Non-pigmented ciliary epithelial cell (primary cell): ENCODE measurements at places on chromosomes 7 and 10.

GRCh38 chr10:49746626-49747302 is 15.4 kb downstream of the OGDHL start:
- DNase-seq, result no peak

DNA sequence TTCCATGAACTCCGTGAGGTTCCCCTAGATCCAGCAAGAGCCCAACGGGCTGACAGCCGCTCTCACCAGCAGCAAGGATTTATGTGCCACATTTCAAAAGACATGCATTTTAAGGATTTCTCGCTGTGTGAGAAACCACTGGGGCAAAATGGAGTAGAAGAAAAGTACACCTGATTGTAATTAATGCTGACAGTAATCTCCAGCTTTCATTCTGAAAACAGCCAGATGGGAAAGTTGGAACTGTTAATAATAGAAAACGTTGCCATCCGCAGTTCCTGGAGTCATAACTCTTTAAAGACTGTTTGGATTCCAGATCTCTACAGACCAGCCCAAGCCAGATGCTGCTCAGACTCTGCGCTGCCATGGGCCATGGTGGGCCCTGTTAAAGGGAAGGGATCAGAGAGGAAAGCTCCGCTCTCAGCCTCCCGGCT is 216.9 kb upstream of the GLI3 start:
- no peak for DNase-seq

- DNase-seq, result no peak
Observed at GRCh38 chr10:63549810-63550209, 28.6 kb downstream of the REEP3 start.

DNA sequence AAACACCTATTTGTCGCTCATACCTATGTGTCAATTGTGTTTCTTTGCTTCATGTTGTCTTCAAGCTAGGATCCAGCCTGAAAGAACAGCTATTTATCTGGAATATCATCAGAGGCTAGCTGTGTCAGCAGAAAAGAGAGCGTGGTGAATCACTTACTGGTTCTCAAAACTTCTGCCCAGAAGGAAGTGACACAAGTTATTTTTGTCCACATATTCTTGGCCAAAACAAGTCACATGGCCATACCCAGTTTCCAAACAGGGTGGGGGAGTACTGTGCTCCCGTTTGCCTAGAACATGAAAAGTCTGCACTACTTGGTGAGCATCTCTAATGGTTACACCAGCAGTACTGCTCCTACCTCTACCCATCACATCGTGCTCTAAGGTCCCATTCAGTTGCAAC is 160.9 kb upstream of the CSTF2T start:
- DNase-seq, result peak; percentile 13

DNA sequence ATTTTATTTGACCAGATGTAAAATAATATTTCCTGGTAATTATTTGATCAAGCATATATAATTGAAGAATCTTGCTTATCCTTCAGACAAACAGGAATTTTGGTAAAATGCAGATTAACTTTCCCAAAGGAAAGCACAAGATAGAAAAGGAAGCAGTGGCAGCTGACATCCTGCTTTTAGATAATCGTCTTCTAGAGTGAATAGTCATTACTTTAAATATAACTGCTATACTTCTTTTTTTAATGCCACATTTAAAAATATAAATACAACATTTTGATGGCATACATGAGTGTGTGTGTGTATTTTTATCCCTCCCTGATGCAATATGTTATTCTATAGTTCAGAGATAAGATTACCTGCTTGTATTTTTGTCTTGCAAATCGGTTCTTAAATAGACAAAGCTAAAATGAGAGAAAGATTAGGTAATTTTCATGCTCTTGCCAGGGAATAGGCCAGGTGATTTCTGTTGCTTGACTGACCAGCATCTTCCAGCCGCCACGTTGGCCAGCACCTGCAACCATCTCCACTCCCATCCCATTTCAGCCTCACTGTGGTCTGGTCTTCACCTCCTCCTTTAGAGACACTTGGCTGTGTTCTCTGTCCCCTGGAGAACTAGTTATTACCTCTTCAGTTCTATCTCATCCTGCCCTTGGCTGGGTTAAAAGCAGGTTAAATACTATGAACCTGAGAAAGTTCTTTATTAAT is 58.1 kb downstream of the MDFIC start:
- no peak for DNase-seq

GRCh38 chr10:130026670-130027456 is 62.8 kb upstream of the EBF3 start:
- no peak for DNase-seq

- DNase-seq, result no peak
Observed at GRCh38 chr10:114526126-114526503, 121.8 kb upstream of the AFAP1L2 start.

GRCh38 chr10:117710181-117710798 is 167.7 kb downstream of the EMX2 start:
- DNase-seq, result no peak

- no peak for DNase-seq
Observed at GRCh38 chr7:36979810-36980248, 255.5 kb upstream of the AOAH start.

DNA sequence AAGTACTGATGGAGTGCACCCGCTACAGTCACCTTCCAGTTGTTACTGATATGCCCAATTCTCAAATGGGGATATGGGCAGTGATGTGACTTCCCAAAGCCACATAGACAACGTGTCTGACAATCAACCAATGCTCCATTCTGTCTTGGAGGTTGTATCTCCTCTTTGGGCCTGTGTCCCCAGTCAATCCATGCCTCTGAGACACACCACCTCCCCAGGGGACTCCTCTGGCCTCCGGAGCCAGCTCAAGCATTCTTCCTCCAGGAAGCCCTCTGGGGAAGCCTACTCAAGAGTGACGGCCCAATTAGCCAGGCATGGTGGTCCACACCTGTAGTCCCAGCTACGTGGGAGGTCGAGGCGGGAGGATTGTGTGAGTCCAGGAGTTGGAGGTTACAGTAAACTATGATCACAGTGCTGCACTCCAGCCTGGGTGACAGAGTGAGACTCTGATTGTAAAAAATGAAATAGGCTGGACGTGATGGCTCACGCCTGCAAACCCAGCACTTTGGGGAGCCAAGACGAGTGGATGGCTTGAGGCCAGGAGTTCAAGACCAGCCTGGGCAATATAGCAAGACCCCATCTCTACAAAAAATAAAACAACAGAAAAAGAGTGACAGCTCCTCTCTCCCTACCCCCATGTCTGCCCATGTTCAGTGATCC is 99.5 kb upstream of the TNRC18 start:
- DNase-seq, result no peak

DNA sequence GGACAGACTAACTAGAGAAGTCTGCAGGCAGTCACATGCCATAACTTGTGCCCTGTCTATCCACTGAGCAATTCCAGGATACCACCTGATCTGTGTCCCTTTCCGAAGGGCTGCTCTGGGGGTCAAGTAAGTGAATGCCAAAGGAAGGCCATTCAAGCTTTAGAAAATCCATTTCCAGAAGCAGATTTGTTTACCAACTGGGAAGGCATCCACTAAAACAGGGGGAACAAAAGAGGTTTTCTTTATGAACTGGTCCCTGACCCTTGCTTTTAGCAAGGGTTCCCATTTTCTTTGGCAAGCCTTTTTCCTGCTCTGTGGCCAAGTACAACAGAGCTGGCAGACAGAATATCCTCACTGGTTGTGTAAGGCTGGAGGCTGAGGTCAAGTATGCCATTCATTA is 36.5 kb downstream of the ITPRID1 start:
- DNase-seq, result no peak

- DNase-seq, result no peak
Observed at GRCh38 chr7:70763961-70764691, 367.8 kb upstream of the GALNT17 start.

DNA sequence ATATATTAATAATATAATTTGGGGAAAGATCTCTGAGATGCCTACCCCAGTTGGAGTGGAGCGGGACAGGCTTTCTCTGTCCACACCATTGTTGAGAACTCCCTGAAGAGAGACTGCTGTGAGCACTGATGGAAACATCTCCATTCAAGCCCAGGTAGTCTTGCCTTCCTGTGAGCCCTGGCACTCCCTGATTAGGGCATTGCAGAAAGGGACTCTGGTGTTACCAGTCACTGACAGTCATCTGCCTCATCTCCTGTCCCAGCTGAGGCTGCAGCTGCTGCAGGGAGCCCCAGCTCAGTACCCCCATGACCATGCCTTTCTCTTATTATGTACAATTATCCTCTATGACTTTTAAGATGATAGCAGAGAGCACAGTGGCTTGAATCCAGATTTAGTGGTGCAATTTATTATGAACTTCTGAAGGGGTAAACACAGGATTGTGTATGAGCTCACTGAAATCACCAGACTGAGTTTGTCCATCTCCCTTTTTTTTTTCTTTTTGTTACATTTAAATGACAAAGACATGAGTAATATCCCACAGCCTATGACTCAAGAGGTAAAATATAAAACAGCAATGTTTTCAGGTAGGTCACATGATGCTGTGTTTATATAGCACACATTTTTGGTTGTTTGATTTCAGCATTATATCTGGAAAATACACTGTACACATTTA is 236.9 kb downstream of the SLC25A13 start:
- no peak for DNase-seq

DNA sequence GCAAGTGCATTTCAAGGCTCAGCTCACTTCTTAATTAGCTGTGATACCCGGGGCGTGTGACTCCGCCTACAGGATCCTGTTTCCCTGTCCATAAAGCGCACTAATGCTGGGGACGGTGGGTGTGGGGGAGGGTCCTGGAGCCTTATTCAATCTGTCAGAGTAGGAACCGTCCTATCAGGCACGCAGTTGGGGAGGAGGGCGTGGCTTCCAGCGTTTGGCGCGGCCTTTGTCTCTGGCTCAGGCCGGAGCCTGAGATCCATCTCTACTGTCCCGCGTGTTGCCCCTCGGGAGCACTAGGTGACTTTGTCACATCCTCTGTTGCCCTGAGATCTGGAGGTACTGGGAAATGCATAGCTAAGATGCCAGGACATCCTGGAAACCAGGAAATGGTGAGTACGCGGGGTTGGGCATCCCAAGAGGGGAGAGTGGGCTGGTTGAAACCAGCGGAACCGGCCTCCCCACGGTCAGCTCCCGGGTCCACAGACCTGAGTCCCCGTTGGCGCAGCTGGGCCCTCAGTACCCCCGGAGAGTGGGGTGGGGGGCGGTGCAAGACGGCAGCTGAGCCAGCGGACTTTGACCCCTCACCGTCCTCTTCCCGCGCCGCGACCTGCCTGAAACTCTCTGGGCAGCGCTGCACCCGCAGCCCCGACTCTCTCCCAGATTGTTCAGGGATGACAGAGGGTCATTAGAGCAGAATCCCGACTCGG is 104.4 kb upstream of the ZNF92 start:
- DNase-seq, result no peak

DNA sequence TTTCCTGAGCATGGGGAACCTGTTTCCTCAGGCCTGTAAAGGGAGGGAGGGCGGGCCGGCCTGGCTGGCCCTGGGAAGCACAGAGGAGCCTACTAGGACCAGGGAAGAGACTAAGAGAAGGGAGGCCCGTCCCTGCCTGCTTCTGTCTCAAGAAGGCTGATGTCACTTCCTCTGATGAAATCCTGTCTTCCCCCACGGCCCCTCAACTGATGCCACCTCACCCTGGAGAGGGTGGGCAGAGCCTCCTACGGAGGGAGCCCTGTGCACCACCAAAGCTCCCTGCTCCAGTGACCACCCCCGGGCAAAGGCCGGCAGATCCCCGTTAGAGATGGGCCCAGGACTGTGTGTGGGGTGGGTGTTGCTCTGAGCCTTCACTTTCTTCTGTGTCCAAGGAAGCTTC is 1.0 kb upstream of the PILRA start:
- peak; percentile 15 for DNase-seq

DNA sequence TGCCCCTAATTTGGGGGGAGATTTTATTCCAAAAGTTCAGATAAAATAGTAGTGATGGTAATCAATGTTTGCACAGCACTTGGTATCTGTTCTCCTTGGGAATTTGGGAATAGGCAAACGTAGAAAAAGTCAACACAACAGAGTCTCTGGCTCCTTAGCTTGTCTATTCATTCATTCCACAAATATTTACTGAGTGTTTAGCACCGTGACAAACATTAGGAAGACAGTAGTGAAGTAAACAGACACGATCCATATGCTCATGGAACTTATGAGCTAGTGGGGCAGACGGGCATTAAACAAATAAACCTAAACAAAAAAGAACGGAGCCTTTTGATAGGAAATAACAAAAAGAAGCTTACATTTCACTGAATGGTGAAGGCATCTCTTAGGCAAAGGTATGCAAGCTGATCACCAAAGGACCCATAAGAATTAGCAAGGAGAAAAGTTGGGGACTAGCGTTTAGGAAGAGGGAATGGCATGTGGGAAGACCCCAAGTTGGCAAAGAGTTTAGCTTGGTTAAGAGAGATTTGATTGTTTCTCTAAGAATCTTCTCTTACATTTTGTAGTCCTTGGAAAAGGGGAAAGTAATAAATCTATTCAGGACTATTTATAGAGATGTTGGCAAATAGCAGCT is 243.9 kb upstream of the NPY start:
- DNase-seq, result no peak
